ENCODE measurements at places on chromosomes 1 and 21.

DNA sequence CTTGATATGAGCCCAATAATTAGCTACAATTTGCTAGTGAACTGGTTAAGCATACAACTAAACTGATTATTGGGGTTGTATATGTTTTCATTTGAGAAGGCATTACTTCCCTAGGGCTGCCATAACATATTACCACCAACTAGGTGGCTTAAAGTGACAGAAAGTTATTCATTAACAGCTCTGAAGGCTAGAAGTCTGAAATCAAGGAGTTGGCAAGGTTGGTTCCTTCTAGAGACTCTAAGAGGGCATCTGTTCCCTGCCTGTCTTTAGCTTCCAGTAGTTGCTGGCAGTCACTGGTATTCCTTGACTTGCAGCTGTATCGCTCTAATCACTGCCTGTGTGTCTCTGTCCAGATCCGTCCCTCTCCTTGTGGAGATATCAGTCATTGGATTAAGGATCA lies 86.3 kb downstream of the LHX9 start:
- no peak for DNase-seq

DNA sequence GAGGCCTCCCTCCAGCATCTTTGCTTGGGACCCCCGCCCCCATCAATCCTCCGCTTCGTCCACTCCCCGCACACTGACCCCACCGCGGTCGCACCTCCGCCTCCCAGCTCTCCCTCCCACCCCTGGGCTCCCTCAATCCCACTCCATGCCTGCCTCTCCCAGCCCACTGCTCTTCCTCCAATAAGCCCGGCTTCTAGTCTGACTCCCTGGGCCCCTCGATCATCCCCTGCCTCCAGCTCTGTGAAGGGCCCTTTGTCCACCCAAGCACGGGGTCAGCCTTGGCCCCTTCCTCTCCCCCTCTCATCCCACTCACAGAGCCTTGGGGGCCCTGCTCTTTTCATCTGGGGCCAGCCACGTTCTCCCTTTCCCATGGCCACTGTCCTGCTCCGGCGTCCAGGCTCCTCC lies 1.5 kb upstream of the TMEM200B start:
- DNase-seq: no peak

DNA sequence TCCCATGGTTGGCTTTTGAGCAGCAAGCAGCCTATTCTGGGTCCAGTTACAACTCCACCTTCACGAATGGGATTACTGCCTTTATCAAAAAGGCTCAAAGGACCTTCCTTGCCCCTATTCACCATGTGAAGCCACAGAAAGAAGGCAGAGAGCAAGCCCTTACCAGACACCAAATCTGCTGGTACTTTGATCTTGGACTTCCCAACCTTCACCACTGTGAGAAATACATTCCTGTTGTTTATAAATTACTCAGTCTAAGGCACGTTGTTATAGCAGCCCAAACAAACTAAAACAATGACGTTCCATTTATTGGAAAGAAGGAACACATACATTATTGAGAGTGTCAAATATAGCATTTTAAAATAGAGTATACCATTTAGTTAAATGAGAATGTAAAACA lies 1557.9 kb downstream of the PLA2G4A start:
- no peak for DNase-seq

DNA sequence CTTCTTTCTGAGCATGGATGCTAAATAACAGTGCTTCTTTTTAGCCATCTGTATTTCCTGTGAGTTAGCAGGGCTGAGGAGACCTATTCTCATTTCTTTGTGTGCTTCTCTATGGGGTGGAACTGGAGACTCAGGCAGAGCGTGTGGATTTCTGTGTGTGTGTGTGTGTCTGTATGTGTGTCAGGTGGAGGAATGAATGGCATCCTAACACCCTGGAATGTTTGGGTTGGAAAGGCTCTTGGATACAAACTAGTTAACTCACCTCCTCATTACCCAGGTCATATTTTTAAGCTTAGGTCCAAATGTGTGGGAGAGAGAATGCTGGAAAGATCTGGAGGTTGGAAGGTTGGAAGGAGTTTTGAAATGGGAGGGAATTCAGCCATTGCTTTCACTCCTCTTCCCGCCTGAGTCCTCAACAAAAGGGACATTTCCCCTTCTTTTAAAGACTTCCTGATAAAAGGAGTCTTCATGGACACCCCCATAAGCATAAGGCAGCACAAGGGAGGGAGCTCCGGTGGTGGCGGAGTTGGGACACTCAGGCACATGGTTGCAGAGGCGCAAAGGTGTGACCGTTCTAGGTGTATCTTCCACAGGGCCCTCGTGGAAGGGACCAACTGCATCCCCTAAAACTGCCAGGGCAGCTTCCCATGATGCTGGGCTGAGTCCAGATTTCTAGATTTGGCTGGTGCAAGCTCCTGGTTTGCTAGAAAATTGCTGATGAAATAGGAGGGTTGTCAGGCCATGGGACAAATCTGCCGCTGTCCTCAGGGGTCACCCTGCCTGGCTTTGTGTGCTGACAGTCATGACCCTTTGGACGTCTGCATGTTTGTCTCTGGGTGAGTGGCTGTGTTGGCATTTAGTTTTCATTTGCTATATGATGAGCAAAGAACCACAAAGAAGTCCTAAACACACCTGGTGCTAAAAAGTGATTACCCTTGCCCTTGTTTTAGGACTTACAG lies 37.6 kb downstream of the MTARC1 start:
- no peak for DNase-seq

DNA sequence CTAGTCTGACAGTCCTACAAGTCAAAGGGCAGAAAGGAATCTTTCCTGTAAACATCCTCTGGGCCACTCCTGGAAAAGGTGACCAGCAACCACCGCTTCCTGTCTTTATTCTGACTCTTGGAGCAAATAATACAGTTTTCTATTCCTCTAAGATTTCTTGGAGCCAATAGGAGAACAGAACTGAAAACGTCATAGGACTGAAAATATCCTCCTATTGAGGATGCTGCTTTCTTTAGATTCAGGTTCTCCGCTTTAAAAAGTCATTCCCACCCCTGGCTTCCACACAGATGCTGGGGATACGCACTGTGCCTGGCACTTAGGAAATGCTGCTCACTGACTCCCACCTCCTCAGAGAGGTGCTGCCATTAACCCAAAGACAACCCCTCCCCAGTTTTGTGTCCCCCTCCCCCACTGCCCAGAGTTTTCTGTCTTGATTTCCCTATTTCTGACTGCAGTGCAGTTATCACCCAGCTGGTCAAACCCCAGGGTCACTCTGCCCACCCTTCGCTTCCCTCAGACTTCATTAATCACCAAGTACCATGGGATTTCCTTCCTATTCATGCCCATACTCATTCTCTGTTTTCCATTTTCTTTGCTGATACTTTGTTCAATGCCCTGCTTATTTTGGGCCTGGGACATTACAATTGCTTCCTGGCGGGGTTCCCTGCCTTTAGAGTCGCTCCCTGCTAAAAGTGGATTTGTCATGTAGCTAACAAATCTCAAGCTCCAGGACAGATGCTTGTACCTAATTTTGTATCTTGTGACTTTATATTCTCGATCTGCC lies 82.1 kb upstream of the ARHGAP29 start:
- DNase-seq: no peak

DNA sequence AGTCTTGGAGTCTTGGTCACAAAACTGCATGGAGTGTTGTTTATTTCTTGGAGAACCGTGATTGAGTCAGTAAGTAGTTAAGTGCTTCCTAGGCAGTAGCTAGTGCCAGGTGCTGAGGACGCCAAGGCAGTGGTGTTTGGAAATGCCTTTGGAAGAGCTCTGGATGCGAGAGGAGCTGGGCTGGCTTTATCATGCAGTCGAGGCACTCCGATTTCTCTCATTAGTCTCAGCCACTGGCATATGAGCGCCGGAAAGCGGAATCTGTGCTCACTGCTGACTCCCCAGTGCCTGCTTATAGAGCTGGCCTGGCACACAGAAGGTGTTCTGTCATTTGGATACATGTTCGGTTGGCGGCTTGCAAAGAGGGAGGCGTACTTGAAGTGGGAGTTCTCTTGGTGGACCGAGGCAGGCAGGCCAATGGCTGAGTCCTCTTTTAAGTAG lies 3.6 kb downstream of the TENT5C start:
- DNase-seq: no peak

GRCh38 chr1:172760121-172760520 lies 101.2 kb downstream of the FASLG start:
- no peak for DNase-seq

DNA sequence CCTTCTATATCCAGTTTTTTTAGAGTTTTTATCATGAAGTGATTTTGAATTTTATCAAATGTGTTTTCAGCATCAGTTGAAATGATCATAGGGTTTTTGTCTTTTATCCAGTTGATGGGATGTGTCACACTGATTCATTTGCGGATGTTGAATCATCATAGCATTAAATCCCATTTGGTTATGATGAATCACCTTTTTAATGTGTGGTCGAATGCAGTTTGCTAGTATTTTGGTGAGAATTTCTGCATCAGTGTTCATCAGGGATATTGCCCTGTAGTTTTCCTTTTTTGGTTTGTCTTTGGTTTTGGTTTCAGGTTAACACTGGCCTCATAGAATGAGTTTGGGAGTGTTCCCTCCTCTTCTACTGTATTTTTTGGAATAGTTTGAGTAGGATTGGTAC lies 80.3 kb downstream of the DIRAS3 start:
- DNase-seq: no peak

GRCh38 chr21:46322351-46323226 lies 1.1 kb downstream of the C21orf58 start:
- peak; percentile 22 for DNase-seq

DNA sequence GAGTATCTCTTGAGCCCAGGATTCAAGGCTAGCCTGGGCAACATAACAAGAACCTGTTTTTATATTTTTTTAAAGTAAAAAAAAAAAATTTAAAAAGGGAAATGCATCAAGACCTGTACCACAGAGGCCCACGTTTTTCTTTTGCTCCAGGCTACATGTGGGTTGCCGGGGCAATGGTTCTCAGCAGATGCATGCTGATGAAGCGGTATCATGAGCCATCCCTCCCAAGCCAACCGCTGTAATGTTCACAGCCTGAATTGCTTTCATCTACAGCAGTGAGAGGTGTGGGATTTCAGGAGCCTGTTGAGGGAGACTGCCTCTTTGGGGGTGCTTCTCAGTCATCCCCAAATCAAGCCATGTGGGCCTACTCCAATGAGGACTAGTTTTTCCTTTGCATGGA lies 60.5 kb downstream of the CD58 start:
- no peak for DNase-seq

DNA sequence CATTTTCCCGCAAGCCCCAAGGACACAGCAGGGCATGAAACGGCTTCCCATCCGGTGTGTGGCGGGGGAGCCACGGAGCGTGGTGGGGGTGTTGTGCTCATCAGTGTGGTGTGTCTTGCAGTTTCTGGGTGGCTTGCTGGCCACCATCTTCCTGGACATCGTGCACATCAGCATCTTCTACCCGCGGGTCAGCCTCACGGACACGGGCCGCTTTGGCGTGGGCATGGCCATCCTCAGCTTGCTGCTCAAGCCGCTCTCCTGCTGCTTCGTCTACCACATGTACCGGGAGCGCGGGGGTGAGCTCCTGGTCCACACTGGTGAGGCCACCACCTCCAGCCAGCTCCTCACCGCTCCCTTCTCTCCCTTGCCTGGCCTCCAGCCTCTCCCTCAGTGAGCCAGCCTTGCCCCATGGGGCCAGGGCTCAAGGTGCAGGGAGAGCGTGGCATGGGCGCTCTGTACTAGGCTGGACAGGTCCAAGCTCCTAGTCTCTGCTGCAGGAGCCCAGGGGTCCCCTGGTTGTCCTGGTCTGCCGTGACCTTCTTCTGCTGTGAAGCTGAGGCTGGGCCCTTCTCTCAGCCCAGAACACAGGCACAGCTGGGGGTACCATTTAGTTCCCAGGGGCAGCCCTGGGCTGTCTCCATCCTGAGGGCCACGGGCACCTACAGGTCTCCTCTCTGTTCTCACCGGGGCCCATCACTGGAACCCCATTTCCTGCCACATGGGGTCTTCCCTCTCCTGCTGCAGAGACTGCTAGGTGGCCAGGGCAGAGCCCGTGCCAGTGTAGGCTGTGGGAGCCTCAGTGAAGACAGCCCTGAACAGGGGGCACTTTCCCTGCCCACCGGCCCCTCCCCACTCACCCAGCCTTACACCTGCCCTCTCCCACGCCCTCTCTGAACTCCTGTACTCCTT lies 12.6 kb downstream of the AGTRAP start:
- DNase-seq: no peak

Measured in retina (tissue), 1 donor.